ENCODE measurements at places on chromosomes 5 and 9.

GRCh38 chr9:123669346-123669745 lies 260.6 kb downstream of the DENND1A start:
- DNase-seq = no peak

- no peak for DNase-seq
Observed at GRCh38 chr9:91419222-91420191, 4.1 kb downstream of the NFIL3 start.

DNA sequence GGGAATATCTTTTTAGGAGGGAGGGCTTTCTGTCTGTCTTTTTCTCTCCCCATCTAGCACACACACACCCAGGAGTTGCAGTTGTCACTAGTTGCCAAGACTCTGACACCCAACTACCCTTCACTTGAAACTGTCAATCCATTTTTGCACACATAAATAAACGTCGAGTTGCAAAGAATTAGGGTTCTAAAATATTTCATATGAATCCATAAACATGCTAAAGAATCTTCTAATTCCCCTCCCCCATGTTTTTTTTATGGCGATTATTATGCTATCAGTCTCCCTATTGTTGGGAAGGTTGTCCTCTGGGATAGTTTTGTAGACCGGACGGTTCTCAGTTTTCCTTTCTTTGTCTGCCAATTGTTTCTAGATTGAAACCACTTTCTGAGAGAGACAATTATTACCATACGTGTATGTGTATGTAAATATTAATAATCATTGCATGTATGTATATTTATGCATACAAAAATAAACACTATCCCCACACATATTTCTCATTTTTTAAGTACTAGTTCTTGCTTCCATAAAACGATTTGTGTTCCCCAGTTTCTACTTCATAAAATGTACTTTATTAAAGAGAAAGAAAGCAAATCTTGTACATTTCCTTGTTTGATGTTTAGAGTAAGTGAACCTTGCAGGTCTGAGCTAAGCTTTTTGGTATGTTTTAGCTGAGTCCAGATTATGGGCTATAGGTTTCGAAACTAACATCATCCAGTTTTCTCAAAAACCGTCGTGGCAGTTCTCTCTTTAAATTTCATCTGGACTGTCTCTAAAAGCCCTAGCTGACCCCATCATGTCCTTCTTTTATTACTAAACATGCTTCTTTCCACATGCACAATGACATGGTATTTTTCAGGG lies 165.0 kb upstream of the MPDZ start:
- DNase-seq = peak; percentile 48

DNA sequence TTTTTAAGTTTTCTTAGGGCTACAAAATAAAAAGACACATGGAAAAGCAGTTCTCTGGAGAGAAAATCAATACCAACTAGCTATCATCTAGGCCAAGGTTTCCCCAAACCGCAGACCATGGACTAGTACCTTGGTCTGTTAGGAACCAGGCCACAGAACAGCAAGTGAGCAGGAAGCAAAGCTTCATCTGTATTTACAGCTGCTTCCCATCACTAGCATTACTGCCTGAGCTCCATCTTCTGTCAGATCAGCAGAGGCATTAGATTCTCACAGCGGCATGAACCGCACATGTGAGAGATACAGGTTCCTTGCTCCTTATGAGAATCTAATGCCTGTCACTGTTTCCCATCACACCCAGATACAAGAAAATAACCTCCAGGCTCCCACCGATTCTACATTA lies 1907.6 kb upstream of the ACO1 start:
- no peak for DNase-seq

DNA sequence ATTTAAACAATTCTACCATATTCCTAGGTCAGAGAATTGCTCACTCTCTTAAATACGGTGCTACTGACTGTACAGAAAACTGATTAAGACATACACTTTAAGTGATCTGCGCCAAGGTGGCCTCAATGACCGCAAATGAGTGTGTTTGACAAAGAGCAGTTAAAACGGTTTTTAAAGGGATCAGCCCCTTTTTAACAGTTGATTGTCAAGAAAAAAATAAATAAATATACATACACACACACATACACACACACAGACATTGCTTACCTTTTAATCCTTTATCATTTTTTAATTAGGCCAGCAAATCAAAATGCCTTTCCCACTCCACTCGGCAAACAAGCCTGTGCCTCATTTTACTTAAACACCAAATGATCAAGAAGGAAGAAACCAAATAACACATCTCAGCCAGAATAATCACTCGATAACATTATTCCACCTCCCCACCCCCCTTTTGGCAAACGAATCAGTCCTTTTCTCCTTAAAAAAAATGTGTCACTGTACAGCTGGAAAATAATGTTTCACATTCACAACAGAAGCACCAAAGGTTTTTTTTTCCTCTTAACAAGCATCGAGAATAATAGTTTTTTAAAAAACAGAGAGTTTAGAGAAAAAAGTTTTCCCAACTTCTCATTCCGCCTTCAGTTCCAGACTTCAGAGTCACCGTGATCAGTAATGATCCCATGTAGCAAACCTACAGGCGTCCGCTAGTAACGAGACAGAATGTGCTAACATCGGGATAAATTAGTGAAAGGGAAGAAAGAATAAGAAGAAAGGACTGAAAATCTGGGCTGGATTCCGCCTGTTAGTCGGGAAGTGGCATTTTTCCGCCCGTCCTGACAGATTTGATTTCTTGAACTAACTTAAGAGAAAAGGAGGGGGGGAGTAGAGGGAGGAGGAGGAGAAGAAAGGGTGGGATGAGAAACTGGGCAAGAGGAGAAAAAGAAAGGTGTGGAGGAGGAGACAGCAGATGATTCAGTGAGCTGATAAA lies at the start of gene ZNF608:
ZNF608 (minus strand) TSS at position 712 of the 988 bp plus-strand sequence. CDS start 1,650 bp downstream, outside the sequence.
- DNase-seq = peak; percentile 90

- DNase-seq = no peak
Observed at GRCh38 chr5:159805021-159805420, 111.3 kb upstream of the ADRA1B start.

DNA sequence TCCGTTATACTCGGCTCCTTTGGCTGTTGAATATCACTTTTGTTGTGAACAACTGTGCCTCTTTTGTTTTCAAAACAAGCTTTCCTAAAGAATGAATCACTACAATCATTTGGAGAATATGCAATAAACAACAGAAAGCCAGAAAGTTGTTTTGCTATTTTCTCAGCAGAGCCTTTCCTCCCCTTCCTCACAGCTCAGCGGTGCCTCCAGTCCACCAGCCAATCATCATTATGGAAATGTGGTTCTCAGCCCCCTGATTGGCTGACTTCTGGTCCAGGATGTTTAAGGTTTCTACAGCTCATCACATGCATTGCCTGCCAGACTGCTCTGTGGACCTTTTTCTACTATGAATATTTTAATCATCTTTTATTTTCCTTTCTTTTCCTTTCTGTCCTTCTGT lies 9.1 kb upstream of the ZNF608 start:
- DNase-seq = peak; percentile 69

DNA sequence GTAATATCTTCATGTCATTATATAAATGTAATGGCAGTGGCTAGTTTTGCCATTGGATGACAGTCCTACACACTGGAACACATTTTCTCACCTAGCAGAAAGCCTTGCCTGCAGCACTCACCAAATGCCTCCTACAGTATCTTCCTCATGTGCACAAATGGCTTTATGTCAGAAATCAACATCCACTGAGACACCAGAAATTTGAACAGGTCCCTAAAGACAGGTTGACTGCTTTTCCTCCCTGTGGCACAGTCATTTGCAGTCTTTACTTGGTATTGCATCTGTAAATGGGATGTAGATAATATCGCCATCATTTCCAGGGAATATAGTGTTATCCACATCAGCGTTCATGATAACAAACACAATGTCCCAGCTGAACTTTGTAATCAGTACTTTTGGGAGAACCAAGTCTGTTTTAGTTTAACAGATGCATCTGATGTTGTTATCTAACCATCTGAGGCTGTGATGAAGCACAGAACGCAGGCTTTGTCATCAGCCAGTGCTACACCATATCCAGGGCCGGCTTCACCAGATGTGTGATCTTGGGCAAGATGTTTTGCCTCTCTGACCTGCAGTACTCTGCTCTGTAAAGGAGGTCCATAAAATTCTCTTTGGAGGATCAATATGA lies 83.9 kb upstream of the TAS2R1 start:
- no peak for DNase-seq

GRCh38 chr9:115167175-115167574 lies 49.2 kb upstream of the TNC start:
- DNase-seq = peak; percentile 65

DNA sequence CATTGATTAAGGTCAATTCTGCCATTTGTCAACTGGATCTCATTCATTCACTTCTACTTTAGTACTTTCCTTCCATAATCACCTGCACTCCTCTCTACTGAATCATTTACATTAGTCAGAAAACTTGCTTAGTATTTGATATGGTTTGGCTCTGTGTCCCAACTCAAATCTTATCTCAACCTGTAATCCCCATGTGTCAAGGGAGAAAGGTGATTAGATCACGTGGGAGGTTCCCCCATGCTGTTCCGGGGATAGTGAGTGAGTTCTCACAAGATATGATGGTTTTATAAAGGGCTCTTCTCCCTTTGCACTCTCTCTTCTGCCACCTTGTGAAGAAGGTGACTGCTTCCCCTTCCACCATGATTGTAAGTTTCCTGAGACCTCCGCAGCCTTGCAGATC lies 23.7 kb upstream of the UGCG start:
- no peak for DNase-seq

DNA sequence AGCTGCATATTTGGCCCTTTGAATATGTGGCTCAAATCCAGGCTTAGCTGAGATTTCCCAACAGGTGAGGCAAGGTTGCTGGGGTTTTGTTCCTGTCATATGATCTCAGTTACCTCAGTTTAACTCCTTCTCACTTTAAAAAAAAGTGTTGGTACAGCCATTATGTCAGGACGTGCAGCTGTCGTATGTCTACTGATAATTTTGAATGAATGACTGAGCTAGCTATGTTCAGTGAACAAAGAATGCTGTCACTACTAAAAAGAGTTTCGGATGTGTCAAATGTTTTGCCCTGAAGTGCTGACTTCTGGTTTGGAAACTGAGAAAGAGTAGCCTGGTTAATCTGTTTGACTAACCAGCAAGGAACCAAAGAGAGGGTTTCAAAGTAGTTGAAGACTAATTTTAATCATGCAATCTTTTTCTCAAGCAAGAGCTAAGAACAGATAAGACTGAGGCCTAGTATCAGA lies 106.3 kb upstream of the NR3C1 start:
- DNase-seq = no peak

DNA sequence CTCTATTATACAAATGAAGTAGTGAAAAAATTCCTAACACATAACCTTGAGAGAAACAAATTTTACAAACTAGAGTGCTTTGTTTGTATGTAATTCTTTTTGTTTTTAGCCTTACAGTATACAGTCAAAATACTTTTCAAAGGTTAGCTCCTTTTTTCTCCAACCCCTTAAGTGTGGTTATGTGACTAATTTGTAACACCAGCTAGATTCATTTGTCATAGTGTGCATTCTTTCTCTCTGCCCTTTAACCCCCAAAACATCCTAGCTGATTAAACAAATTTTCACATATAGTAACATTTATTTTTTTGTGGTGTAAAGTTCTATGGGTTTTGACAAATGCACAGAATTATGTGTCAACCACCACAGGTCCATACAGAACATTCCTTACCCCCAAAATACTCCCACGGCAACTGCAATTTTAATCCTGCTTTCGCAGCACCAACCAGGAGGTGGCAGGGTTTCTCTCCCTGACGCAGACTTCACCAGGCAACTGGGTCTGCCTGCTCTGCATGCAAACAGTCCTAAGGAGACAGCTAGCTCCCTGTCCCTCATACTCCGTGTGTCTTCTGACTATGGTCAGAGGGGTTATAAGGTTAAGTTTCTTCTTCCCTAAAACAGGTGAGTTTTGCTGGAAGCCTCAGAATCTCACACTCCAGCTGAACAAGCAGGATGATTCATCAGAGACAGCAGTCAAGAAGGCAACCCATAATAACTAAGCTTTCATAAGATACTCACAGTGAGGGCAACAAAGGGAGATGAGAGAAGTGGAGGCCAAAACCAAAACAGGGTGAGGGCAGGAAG lies 44.5 kb upstream of the NR5A1 start:
- DNase-seq = peak; percentile 75

DNA sequence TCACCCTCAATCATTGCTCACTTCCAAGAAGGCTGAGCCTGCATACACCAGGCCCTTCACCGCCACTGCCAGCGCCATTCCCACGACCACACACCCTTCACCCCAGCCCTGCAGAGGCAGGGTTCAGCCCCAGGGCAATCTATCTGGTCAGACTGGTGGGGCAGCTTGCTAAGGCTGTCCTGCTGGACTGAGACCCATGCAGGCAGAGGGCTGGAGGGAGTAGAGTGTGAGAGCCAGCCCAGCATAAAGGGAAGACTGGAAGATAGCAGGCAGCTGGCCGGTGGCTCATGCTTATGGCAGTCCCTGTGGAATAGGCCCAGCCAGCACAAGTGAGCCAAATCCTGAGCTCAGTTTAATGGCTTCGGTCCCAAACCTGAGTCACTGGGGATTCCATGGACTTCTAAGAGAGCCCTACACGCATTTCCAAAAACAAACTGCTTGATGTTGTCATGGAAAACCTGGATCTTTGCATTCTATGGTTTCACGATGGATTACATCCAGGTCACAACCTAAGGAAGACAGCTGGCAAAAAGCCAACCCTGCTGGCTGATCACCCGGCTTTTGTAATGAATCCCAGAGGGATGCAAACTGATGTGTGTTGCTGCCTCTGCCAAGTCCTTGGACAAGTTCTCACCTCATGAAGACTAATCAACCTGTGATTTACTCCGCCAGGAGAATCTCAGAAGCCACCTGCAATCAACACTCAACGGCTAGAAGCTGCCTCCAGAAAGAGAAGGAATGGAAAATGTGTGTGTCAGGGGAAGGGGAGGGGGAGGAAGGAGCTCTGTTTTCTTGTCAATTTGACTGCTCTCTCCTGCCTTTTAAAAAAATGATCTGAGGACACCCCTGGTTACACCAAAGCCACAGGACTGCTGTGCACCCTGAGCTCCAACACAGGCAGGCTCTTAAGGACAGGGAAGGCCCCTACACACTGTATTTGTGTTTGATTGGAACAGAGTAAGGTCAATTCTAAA lies 143.6 kb downstream of the LHFPL2 start:
- DNase-seq = peak; percentile 98

GRCh38 chr5:163894645-163895044 lies 389.2 kb downstream of the MAT2B start:
- no peak for DNase-seq

Data from tongue (tissue), 3 donors.